ENCODE measurements at places on chromosomes 7 and 10. TPM values are rescaled to one million over a fixed set of nuclear protein-coding genes. Genes with fewer than 3 reads are reported as not detected.

Gene C10orf95
- polyA plus RNA-seq, result 2.0 TPM

Gene SCD
- polyA plus RNA-seq, result 41.1 TPM

Gene CUBN
- polyA plus RNA-seq, result 100 TPM

Gene NPC1L1
- polyA plus RNA-seq, result 3.3 TPM

- DNase-seq, result no peak
Measured at GRCh38 chr10:1074052-1074747, 18.0 kb downstream of the WDR37 start.

- DNase-seq, result no peak
Measured at GRCh38 chr7:1990001-1990670, 242.6 kb downstream of the MAD1L1 start.

DNA sequence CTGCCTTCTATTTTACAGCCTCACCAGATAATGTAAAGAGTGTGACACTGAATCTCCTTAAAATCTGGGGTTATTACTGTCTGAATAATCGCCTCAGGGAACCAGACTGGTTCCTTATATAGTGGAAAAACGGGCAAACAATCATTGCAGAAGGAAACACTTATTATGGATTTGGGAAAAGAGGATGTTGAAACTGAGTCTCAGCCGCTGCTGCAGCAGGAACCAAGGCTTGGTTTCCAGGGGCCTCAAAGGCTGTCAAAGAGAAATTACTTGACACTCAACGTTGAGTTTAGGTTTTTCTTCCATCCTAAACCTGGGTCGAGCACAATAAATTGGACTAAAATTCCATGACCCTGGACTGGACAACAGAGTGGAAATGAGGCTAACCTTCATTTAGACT is 103.8 kb upstream of the AHR start:
- no peak for DNase-seq

GRCh38 chr10:27720529-27720928 is 25.1 kb downstream of the MKX start:
- no peak for DNase-seq

DNA sequence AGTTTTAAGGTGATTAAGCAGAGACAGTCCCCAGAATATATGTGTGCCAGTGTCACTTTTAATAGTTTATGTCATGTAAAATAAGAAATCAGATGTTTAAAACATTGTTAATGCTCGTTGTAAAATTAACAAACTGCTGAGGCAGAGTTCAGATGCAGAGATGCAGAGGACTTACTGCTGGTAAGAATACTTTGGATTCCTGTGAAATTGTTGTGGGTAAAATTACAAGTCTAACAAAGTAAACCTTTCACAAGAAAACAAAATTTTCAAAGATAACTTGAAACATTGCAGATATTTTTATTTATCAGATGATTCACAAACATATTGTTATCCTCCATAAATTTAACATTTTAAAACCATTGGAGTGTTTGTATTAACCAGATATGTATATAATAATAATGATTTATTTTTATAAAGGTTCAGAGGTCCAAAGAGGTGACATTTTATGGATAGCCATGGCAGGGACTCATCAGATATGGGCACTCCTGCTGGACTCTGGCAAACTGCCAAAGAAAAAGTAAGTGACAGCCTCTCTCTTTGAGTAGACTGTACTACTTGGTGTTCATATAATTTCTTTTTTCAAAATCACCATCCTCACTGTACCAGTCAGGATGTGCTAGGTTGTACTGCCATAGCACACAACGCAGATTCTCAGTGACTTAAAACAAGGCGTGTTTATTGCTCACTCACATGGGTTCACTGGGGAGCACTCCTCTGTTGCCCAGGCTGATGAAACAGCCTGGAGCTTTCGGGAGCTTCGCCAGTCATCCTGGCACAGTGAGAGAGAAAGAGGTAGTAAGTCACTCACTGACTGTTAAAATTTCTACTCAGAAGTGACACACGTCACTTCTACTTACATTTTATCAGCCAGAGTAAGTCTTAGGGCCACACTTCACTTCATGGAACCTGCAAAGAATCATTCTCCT is 43.5 kb downstream of the NHLRC2 start:
- no peak for DNase-seq

GRCh38 chr10:22658745-22659410 is 55.5 kb downstream of the PIP4K2A start:
- DNase-seq, result no peak

GRCh38 chr7:134640842-134641715 is 5.6 kb upstream of the BPGM start:
- DNase-seq, result no peak

DNA sequence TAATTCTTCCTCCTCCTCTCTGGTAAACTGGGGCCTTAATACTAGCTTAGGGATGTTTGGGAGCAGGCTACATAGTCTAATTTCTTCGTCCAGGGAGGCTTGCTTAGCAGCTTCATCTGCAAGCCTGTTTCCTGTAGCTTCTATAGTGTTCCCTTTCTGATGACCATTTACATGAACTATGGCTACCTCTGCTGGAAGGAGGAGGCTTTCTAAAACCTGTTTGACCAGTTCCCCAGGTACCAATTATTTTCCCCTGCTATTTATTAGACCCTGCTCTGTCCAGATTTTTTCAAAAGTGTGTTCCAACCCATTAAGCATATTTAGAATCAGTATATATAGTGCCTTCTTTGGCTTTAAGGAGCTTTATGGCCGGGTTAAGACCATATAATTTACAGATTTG is 38.8 kb upstream of the DNAH11 start:
- DNase-seq, result no peak

GRCh38 chr10:115129752-115130151 is 36.6 kb downstream of the ATRNL1 start:
- DNase-seq, result peak; percentile 38

GRCh38 chr10:77445547-77445946 is 192.1 kb downstream of the KCNMA1 start:
- DNase-seq, result no peak

- no peak for DNase-seq
Measured at GRCh38 chr10:76492678-76493472, 1061.5 kb downstream of the LRMDA start.

DNA sequence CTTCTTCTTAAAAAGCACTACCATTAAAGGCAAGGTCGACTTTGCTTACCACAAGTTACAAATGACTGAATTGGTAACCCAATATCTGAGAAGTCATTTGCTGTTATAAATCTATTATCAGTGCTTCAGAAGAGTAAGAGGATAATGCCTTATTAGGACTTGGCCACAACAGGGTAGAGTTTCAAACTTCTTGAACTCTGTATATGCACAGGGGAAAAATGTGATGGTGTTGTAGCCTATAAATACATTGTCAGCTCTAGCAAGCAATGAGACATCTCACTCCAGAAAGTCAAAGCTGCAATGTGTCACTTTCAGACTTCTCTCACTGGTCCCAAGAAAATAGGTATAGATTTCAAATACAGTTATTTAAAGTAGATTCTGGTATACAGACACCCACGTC is 9.3 kb downstream of the TFEC start:
- DNase-seq, result no peak

DNA sequence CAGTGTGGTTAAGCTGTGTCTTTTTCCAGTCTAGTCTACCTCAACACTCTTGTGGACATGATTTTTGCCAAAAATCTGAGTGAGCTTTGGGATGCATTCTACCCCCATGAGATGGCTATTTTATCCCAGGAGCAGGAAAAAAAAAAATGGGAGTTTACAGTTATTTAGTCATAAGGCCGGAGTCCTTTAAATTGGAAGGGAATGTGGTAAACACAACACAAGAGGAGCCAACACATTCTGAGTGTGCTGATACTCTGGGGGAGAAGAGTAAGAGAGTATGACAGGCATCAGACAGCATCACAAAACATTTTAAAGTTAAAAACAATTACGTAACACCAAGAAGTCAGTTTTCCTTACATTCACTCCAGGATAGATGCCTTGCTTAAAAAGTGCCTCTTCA is 46.1 kb downstream of the C1GALT1 start:
- no peak for DNase-seq
